ENCODE measurements at places on chromosomes 7 and 10.

GRCh38 chr10:103605359-103606096 is 112.0 kb downstream of the NEURL1 start:
- DNase-seq = peak; percentile 5

- DNase-seq = no peak
Measured at GRCh38 chr10:28841625-28842024, 164.3 kb downstream of the BAMBI start.

GRCh38 chr10:33309406-33309805 is 25.1 kb downstream of the NRP1 start:
- no peak for DNase-seq

GRCh38 chr7:2100278-2101208 is 132.2 kb downstream of the MAD1L1 start:
- no peak for DNase-seq

DNA sequence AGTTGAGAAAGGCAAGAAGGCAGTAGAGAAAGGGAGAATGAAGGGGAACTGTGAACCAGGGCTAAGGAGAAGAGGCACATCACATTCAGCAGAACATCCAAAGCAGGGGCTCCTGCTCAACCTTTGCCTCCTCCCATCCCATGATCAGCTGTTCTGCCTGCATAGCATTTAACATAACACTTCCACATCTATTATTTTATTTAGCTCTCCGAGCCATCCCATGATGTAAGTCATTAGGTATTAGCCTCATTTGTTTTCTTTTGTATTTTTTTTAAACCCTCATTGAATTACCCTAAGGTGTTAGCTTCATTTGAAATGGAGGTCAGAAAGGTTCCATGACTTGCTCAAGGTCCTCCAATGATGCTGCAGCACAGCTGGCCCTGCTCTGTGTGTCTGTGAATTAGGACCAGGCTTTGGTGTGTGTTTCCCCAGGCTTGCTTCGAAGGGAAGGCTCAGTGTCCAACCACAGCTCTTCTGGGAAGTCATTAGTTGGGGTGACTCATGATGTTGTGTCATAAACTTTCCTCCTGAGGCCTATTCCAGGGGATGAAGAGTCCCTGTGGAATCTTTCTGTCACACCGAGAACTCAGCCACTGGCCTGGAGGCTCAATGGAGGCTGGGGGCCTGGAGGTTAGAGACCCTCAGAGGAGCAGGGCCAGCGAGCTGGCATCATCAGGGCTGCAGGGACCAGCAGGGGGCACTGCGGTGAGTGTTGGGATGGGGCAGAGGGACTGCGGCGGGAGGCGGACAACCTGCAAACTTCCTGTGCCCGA is 16.5 kb downstream of the NPFFR1 start:
- DNase-seq = peak; percentile 14

GRCh38 chr10:22436526-22436892 is 91.2 kb downstream of the SPAG6 start:
- no peak for DNase-seq

DNA sequence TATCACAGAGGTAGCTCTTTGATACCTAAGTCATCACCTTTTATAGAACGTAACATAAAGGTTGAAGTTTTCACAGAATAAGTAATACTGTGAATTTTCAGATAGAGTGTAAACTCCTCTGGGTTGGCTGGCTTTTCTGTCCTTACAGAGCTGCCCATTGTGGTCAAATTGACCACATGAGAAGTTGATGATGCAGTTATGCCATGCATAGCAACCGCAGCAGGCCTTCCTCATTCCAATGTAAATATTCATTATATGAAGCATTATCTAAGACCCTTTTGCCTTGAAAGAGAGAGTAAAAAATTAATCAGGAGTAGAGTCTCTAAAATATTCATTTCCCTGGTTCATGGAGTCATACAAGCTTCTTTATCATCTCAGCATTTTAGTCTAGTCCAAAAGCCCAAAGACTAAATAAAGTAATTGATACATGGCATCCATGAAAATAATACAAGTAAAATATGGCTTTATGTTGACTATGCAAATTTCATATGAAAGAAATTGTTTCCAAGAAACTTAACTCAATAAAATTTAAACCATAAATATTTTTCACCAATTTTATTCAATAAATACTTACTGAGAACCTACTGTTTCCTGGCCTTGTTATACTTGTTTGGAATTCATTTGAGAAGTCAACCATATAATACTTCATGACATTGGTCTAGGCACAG is 516.4 kb downstream of the PCDH15 start:
- DNase-seq = no peak

- DNase-seq = no peak
Measured at GRCh38 chr10:129755621-129756020, 208.5 kb downstream of the EBF3 start.

GRCh38 chr10:78776756-78777155 is 292.0 kb upstream of the ZMIZ1 start:
- DNase-seq = no peak

- DNase-seq = no peak
Measured at GRCh38 chr10:72746426-72747363, 54.8 kb downstream of the MCU start.

GRCh38 chr7:51679358-51679757 is 362.7 kb upstream of the COBL start:
- no peak for DNase-seq

- DNase-seq = no peak
Measured at GRCh38 chr10:16258291-16259040, 178.3 kb upstream of the PTER start.

DNA sequence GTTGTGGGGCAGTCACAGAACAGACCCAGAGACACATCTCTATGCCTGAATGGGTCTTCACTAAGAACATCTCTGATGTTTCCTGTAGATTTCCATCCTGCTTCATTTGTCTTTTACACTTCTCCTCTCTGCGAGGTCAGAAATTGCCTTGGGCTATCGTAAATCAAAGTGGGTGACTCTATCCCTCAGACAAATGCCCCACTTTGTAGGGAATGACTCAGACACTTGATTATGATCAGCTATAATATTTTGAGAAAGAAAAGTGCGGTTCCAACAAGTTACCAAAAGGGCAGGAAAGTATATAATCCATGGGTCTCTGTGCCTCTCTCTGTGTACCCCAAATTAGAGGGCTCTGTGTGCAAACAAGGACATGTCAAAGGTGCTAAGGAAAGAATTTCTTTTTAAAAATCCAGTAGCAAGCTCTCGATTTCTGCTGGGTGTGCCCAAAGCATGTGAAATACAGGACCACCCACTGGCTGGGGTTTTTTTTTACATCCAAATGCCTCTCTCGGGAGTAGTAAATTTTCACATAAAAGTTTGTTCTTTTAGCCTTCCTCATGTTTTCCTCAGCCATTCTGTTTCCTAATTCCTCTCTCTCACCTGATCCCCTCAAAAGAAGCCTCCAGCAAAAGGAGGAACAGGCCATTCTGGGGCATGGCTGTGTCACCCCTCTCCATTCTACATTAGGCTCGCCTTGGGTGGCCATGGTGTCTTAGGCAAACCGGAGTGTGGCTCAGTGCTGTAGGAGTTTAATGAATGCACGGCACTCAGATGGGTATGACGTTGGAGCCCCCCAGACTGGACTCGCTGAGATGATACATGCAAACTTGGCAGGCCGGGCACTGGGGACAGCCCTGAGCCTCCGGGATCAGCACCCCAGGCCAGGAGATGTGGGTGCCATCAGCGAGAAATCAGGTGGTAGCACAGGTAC is 6.3 kb upstream of the OPN4 start:
- no peak for DNase-seq

- DNase-seq = no peak
Measured at GRCh38 chr7:139118805-139119485, 9.4 kb upstream of the ZC3HAV1 start.

GRCh38 chr10:132908621-132909295 is 33.6 kb downstream of the CFAP46 start:
- DNase-seq = no peak

- DNase-seq = no peak
Measured at GRCh38 chr7:15967121-15967520, 280.6 kb upstream of the MEOX2 start.

- DNase-seq = no peak
Measured at GRCh38 chr10:69636273-69636575, 6.2 kb downstream of the FAM241B start.

GRCh38 chr7:141575164-141575563 is 24.0 kb downstream of the AGK start:
- no peak for DNase-seq

- DNase-seq = no peak
Measured at GRCh38 chr7:115221456-115221855, 299.6 kb downstream of the MDFIC start.

GRCh38 chr10:18397906-18398305 is 253.5 kb downstream of the NSUN6 start:
- DNase-seq = no peak

DNA sequence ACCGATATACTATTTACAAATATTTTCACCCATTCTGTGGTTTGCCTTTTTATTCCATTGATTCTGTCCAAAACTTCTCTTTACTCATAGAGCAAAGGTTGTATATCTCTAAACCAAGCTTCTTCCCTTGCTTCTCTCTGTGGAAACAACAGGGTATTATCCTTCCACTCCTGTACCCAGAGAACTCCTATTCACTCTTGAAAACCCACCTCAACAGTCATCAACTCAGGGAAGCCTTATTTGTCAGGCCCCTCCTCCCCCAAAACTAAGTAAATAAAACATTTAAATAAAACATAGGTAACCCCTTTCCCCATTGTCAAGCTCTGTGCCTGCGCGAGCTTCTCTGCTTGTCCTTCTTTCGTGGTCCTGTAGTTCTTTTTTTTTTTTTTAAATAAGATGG is 44.6 kb downstream of the GTF2IRD1 start:
- DNase-seq = no peak

GRCh38 chr7:26912933-26913536 is 48.6 kb upstream of the SKAP2 start:
- no peak for DNase-seq

GRCh38 chr10:46537309-46537708 is 19.1 kb downstream of the GPRIN2 start:
- DNase-seq = no peak

DNA sequence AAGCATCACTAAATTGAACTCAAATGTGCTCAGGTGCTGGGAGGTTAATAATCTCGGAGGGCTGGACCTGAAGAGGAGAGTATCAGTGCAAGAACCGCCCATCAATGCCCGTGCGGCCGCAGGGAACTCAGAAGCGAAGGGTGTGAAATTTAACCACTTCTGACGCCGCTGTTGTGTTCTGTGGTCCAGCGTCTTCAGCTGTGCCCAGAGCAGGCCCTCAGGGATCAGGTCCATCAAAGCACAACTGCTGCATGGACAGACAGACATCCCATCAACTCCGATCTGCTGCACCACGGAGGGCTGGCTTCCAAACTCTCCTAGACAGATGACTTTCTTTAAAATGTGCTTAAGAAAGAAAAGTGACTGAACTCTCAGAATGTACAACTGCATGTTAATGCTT is 144.9 kb upstream of the TCERG1L start:
- DNase-seq = no peak

DNA sequence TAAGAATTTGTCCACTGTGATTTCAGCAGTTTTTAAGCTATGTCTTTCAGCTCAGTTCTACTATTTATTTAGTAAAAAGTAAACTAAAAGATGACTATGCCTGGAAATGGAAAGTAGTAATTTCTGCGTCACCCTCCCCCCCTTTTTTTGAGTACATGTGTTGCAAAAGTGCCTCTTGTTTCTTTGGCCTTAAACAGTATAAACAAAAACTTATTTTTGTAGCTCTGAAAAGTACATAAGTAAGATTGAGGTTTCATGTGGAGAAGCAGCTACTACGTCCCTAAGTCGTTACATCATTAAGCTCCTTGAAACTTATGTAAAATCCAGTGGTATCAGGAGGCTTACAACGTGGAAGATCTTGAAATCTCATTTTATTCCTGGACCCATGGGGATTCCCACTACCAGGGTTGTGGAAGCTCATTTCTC is 46.3 kb upstream of the HBP1 start:
- no peak for DNase-seq

GRCh38 chr7:92850516-92850915 is 14.1 kb upstream of the CDK6 start:
- DNase-seq = no peak

- DNase-seq = no peak
Measured at GRCh38 chr10:124149189-124150042, 56.0 kb upstream of the CHST15 start.

DNA sequence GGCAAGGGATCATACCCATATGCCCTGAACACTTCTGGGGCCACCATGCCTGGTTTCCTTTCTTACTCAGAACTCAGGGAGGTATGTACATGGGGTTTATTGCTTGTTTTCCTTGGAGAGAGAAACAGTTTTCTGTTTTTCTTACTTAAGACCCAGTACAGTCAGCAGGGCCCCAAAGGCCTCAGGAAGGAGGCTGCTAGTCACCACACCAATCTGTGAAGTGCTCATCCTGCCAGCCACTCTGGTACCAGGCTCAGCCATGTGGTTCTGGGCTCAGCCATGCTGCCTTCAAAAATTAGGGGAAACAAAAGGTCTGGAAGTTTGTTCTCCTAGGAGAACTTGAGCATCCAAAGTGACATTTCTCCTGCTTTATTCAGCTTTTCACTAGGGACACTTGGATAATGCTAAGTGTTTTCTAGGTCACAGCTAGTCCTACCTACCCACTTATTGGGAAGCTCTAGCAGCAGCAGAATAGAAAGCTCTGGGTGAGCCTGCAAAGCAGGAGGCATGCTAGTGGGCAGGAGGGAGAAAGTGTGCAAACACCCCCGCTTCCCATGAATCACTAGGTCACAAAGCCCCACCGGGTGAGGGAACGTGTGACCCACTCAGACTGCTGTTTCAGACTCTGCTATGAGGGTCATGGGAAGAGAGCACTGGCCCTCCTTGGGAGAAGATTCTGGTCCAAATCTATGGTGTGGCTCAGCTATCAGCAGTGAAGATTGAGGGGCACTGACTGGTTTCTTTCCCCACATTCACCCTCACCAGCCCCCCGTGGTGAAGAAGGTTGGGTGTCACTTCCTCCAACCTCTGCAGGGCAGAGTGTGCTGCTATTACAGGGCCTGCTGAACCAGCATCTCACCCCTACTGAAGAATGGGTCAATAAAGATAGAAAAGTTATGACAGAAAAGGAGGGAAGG is 23.9 kb downstream of the NUDCD3 start:
- DNase-seq = no peak

All from glomerular endothelial cell (primary cell).